Left ventricle myocardium inferior (tissue), 1 donor: ENCODE measurements at places on chromosomes 3 and 15.

- no peak for DNase-seq
Observed at GRCh38 chr3:191065181-191065805, 133.7 kb upstream of the OSTN start.

- DNase-seq: no peak
Observed at GRCh38 chr3:49976942-49977341, 37.0 kb downstream of the RBM6 start.

DNA sequence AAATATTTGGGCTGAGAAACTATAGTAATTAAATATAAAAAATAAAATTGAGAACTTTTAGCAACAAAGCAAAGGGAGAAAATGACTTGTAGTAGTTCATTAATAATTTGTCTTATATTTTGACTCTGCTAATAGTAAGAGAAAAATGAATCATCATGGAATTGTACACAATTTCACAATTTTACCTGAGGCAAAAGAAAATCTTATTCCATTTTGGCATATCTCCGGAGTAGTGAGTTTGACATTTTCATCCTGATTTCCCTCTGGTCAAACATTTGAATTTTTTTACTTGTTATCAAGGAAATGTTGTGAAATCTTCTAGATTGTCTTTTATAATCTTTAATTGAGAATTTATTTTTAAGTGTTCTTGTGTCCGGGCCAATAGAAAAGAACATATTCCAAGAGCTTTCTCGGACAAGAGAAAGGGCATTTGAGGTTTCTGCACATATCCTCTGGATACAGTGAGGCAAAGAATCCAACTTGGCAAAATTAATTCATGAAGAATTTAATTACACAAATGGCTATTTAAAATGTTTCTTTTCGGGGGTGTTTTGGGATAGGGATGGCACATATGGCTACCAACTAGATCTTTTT lies 89.3 kb upstream of the IGSF10 start:
- no peak for DNase-seq

DNA sequence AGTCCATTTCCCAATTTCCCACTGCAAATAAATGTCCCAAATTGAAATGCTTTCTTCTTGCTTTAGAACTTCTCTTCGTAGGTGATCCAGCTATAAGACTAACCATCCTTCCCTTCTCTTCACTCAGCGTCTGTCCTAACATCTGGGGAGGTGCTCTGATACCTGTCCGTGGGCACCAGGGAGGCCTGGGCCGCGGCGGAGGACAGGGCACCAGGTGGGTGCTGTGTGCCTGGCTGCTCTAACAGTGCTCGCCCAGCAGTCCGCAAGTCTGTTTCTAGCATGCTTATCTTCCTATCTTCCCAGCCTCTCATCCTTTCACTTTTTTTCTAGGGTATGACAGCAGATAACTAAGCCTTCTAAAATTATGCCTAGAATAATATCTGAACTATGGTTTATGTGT lies 37.3 kb downstream of the NKIRAS1 start:
- DNase-seq: no peak

- no peak for DNase-seq
Observed at GRCh38 chr3:100525753-100526612, 33.6 kb downstream of the TMEM45A start.

GRCh38 chr15:69881766-69882165 lies 216.0 kb downstream of the TLE3 start:
- DNase-seq: no peak

DNA sequence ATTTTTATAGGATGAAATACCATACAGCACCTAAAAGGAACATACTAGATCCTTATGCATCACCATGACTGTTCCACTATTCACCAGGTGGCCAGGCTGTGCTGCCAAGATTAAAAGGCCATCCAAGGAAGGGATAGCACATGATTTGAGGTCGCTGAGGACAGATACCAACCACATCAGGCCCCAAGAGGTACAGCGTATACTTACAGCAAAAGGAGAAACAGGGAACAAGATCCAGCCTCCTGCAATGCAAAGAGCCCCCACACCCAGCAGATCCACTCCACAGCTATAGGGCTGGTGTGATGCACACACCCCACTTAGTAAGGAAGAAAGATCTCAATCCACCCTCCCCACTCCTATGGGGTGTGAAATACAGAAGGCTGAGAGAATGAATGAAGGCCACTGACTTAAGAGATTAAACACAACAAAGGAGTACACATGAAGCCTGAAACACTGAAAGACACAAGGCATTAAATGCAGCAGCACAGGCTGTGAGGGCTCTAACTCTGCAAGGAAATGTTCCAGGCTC lies 32.0 kb upstream of the ZNF445 start:
- DNase-seq: no peak

GRCh38 chr15:72521682-72522081 lies 47.6 kb downstream of the ARIH1 start:
- DNase-seq: no peak

DNA sequence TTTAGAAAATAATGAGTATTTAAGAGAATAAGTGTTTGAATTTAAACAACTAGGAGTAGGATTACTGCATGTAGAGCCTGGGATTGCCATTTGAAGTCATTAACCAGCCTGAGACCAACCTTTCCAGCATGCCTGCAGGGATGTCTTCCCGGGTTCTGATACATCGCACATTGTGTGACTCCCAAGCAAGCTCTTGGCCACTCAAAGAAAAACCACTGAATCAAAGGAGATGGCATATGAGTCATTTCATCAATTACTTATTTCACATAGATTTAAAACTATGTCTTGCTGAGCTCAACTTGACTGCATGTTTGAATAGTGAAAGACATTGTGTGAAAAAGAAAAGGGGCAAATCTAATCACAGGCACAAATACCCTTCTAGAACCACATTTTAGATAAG lies 15.0 kb upstream of the THBS1 start:
- no peak for DNase-seq

DNA sequence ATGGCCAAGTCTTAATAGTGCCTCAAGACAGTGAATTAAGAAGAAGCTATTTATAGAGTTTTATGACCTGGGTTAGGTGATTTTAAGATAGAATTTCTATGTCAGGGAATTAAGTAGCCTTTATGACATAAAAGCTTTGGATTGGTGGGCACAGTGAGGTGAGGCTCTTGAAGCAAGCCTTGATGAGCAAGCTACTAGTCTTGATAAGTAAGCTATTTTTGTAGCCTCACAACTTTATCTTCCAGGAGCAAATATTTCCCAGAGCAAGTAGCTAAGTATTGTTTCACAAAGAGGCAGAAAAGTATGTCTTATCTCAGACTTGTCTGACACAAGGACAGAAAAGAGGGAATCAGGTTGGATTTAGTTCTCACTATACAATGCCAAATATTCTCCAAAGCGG lies 491.7 kb upstream of the RASGRP1 start:
- DNase-seq: no peak

- no peak for DNase-seq
Observed at GRCh38 chr15:48175126-48175525, 3.0 kb downstream of the MYEF2 start.

- no peak for DNase-seq
Observed at GRCh38 chr3:142104763-142105162, 44.6 kb downstream of the TFDP2 start.

- DNase-seq: no peak
Observed at GRCh38 chr3:112032098-112032731, 2.3 kb upstream of the TMPRSS7 start.

- DNase-seq: no peak
Observed at GRCh38 chr3:56689303-56689702, 6.2 kb upstream of the TASOR start.

- no peak for DNase-seq
Observed at GRCh38 chr3:126865736-126866135, 117.2 kb upstream of the PLXNA1 start.

DNA sequence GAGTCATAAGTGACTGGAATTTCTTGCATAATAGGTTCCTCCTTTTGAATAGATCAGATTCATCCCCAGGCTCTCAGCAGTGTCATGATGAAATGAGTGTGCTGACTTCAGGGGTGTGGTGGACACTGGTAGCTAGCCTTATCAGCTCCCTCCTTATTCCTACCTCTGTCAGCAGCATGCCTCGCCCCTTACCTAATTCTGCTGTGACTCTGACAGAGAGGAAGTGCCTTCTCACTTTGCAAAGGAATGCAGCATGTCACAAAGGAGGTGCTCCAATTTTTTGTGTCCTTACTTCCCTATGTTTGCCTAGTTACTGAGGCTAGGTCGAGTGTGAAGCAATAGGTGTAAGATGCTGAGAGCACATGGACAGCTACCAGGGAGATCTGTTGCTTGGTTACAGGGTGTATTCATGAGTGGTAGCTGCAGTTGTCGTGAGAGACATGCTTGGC lies 90.6 kb downstream of the TNFAIP8L3 start:
- DNase-seq: no peak

DNA sequence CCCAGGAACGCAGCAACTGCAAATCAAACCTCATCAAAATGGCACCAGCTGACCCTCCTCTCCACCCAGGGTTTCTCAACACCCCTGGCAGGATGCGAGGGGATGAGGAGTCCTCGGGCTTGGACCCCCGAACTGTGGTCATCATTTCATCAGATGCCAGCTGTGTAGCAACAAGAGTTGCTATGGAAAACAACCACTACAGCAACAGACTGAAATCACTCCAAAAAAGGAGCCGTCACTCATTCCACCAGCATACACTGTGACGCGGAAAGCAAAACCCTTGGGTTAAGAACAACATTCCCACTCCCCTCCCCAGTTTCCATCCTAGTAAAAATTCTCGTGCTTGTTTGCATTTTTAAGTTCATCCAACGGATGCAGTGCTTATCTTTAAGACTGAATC lies 40.1 kb downstream of the VGLL4 start:
- DNase-seq: no peak

GRCh38 chr3:177374323-177374722 lies 177.0 kb upstream of the TBL1XR1 start:
- DNase-seq: no peak

GRCh38 chr3:66592016-66592761 lies 91.4 kb upstream of the LRIG1 start:
- DNase-seq: no peak

GRCh38 chr3:97291901-97292300 lies 472.7 kb upstream of the ARL6 start:
- DNase-seq: no peak

DNA sequence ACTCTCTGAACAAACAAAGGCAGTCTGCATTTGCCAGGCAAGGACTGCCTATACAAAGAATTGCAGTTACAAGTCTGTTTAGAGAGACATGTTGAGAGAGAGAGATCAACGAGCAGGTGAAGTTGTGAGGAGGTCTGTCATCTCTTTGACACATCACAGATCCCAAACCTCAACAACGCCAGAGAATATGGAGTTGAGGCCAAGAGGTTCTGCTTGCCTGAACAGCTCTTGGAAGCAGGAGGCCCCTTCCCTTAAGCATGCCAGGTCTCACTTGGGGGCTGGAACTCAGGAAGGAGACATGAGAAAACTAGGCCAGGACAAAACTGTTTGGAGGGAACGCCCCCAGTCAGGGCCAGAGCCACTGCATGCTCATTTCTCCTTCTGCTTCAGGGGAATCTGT lies 22.3 kb upstream of the MUSTN1 start:
- no peak for DNase-seq

DNA sequence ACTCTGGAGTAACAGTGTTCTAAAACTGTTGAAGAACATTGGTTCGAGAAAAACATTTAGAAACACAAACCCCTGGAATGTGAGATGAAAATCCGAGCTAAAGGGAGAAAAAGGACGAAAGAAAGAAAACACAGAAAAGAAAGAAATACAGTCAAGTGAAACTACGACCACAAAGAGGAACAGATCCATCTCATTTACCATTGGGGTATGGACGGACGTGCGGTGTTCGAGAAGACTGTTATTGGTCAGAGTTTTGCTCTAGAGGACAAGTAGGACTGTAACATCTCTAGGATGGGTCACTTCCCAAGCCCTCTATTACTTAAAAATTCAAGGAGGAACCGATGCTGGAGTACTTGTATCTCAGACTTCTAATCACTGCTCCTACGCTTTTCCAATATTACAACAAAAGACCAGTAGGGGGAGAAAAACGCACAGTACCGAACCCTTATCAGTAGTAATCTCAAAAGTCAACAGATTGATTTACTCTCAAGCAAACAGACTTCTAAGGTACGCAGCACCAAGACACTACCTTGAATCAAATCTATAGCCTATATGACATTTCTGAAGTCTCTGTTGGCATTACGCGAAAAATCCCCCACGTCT lies 1.1 kb upstream of the PIK3CA start:
- no peak for DNase-seq

DNA sequence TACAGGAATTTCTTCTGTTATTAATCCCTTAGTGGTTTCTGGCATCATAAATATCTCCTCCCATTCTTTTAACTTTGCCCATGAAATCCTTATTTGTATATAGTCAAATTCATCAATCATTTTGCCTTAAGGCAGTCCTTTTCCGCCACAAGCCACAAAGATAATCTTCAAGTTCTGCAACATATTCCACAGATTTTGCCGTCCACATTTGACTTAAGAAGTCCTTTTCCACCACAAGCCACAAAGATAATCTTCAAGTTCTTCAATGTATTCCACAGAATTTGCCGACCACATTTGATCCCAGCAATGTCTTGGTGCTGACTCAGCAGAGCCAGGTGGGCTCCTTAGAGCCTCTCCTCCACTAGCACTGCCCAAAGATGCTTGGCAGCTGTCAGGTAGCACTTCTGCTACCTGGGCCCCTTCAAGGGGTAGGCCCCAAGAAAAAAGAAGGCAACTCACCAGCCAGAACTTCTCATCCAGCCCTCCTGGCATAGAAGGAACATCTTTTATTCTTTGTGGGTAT lies 35.0 kb downstream of the SEC22C start:
- no peak for DNase-seq

DNA sequence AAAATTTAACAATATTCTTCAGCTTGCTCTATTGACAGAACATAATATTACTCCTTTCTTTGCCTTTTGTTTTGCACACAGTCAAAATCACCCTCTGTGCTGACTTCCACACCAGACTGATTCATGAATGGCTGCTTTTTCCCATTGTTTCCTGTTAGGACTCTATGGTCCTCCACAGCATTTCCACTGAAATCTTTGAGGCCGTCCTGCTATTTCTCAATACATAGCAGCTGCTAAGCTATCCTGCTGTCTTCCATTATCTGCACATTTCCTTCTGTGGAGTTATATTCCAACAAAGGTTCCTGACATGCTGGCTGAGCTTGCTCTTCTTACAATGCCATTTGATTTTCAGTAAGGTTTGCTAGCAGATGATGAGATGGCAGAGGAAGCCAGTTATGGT lies 153.3 kb downstream of the EPHA3 start:
- DNase-seq: no peak

DNA sequence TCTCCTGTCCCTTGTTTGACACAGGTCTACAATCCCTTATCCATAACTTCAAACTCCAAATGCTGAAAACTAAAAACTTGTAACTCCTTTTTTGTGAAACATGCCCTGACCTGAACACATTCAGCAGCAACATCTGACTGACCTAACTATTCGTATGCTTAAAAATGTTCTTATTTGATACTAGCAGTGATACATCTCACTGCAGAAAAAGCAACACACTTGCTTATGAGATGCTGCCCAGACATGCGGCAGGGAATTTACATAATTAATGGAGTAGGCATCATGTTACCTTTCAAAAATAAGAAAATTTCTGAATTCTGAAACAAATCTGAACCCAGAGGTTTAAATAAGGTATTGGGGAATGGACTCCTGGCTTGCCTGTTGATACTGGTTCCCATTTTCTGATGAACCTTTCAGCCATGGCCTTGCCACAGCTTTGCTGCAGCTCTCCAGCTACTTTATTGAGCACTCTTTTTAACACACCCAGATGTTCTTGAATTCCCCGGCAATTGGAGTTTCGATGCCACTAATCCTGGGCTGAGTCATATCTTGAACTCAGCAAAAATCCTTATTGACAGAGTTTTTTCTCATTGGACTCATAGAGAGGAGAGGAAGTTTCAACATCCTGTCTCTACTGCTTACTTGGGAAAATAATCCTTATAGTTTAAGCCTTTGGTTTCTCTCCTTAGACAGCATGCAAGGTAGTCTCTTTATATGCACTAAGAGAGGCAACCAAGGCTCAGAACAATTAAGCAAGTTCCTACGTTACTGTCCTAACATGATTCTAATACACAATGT lies 296.6 kb upstream of the LMCD1 start:
- no peak for DNase-seq
